ENCODE measurements at places on chromosomes 2 and 18. TPM values are rescaled to one million over a fixed set of nuclear protein-coding genes. Genes with fewer than 3 reads are reported as not detected.

- no peak overlapping the region for H3K27ac ChIP-seq
- DNase-seq: no peak
- H3K27me3 ChIP-seq: no peaks in the 10 kb centered on the region
These were observed 25.4 kb downstream of the PTPRM start for GRCh38 chr18:7592305-7593071.

The OSR1 gene
- 21.1 TPM for polyA plus RNA-seq

GRCh38 chr18:9743200-9744016 is 35.3 kb downstream of the RAB31 start:
- no peaks in the 10 kb centered on the region for H3K27me3 ChIP-seq
- H3K27ac ChIP-seq: peak overlapping the region; percentile 84
- DNase-seq: peak; percentile 96
- H3K4me3 ChIP-seq: no peak overlapping the region
- H3K36me3 ChIP-seq: no peaks in the 10 kb centered on the region

The FEV gene
- polyA plus RNA-seq: not detected

The RNMT gene
- polyA plus RNA-seq: 39.4 TPM

GRCh38 chr2:150088538-150088937 is 398.9 kb downstream of the RND3 start:
- H3K27me3 ChIP-seq: no peaks in the 10 kb centered on the region
- no peak overlapping the region for H3K4me3 ChIP-seq
- H3K27ac ChIP-seq: no peak overlapping the region
- DNase-seq: no peak
- H3K36me3 ChIP-seq: no peaks in the 10 kb centered on the region
- no peaks in the 10 kb centered on the region for H3K4me1 ChIP-seq

- H3K27me3 ChIP-seq: peaks cover 10% of the 10 kb centered on the region
- no peaks in the 10 kb centered on the region for H3K4me1 ChIP-seq
- DNase-seq: no peak
- H3K27ac ChIP-seq: no peak overlapping the region
- no peak overlapping the region for H3K4me3 ChIP-seq
These were observed 29.7 kb downstream of the CNDP1 start for GRCh38 chr18:74563999-74564398.

The GATA6 gene
- 6.6 TPM for polyA plus RNA-seq

GRCh38 chr18:12645751-12646203 is 12.1 kb downstream of the SPIRE1 start:
- H3K4me1 ChIP-seq: peaks cover 37% of the 10 kb centered on the region
- no peaks in the 10 kb centered on the region for H3K27me3 ChIP-seq
- H3K27ac ChIP-seq: peak overlapping the region; percentile 27
- peak; percentile 46 for DNase-seq

GRCh38 chr18:62206593-62206992 is 19.5 kb downstream of the RELCH start:
- no peak overlapping the region for H3K27ac ChIP-seq
- no peak for DNase-seq
- H3K4me3 ChIP-seq: no peak overlapping the region

GRCh38 chr2:129253461-129253812 is 726.0 kb upstream of the RAB6C start:
- H3K4me3 ChIP-seq: no peak overlapping the region
- no peaks in the 10 kb centered on the region for H3K4me1 ChIP-seq
- no peak overlapping the region for H3K27ac ChIP-seq
- no peaks in the 10 kb centered on the region for H3K27me3 ChIP-seq
- no peaks in the 10 kb centered on the region for H3K36me3 ChIP-seq

- H3K27me3 ChIP-seq: peaks cover 57% of the 10 kb centered on the region
- no peak overlapping the region for H3K4me3 ChIP-seq
- no peaks in the 10 kb centered on the region for H3K36me3 ChIP-seq
- H3K27ac ChIP-seq: no peak overlapping the region
- no peak for DNase-seq
These were observed 31.8 kb downstream of the AFF3 start for GRCh38 chr2:100110614-100111000.

- H3K27me3 ChIP-seq: no peaks in the 10 kb centered on the region
- H3K4me1 ChIP-seq: peaks cover 11% of the 10 kb centered on the region
- H3K27ac ChIP-seq: no peak overlapping the region
These were observed 15.9 kb upstream of the ZBTB14 start for GRCh38 chr18:5311301-5311989.

The TXNDC2 gene
- not detected for polyA plus RNA-seq

GRCh38 chr18:48777026-48777743 is 173.6 kb downstream of the SMAD7 start:
- no peaks in the 10 kb centered on the region for H3K27me3 ChIP-seq
- DNase-seq: peak; percentile 61
- peaks cover 27% of the 10 kb centered on the region for H3K4me1 ChIP-seq

The GKN2 gene
- not detected for polyA plus RNA-seq

GRCh38 chr2:226295681-226296080 is 503.9 kb downstream of the IRS1 start:
- no peak overlapping the region for H3K4me3 ChIP-seq
- no peaks in the 10 kb centered on the region for H3K36me3 ChIP-seq
- no peak for DNase-seq

- H3K4me1 ChIP-seq: peaks cover 34% of the 10 kb centered on the region
- peak; percentile 74 for DNase-seq
- no peak overlapping the region for H3K4me3 ChIP-seq
- H3K27me3 ChIP-seq: no peaks in the 10 kb centered on the region
- no peaks in the 10 kb centered on the region for H3K36me3 ChIP-seq
These were observed 67.9 kb upstream of the RAPGEF4 start for GRCh38 chr2:172667581-172668325.

DNA sequence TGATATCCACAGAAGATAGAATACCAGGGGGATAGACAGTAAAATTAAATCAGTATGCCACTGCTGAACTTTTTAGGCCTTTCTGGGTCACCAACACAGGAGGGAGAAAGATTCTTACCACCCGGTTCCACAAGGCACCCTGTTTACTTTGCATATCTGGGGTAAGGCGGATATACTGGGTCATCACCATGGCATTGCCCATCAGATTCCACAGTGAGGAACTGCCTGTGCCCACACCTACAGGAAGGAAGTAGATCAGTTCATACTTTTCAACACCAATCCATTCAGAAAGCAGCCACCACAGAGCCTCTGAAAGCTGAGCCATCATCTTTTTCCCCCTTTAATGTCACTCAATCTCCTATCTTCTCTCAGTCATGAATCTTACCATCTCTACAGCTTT is 2.0 kb downstream of the LMAN2L start:
- no peak overlapping the region for H3K4me3 ChIP-seq
- H3K27ac ChIP-seq: no peak overlapping the region
- no peaks in the 10 kb centered on the region for H3K27me3 ChIP-seq
- DNase-seq: no peak

The KLF7 gene
- 39.4 TPM for polyA plus RNA-seq

Data from GM23248 (cell line).